ENCODE measurements at places on chromosomes 11 and 22.

DNA sequence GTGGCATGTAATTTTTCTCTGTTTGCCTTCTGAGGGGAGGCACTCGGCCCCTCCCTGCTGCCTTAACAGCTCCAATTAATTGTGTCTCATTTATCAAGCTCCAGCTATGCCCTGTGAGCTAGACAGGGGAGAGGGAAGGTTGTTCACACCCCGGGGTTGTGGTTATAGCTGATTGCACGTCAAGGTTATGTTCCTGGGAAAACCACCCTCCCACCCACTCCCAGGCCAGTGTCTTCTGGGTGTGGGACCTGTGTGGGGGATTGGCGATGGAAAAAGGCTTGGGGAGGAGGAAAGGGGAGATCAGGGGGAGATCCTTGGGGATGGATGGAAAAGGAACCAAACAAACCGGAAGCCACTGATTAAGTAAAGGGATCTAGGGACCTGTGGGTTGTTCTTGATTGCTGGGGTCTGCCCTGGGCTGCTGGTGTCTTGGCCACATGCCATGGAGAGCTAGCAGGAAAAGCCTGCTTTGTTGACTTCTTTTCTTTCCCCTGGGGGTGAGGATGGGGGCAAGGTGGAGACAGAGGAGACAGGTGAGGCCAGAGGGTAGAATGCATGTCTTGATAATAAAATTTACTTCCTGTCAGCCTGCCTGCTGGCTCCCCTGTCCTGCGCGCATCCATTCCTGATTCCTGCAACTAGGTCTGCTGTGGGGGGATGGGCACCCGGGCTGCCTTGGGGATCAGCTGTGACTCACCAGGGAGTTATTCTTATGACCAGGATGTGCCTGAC, 13.5 kb upstream of the SORL1-AS1 start:
- DNase-seq, result no peak

DNA sequence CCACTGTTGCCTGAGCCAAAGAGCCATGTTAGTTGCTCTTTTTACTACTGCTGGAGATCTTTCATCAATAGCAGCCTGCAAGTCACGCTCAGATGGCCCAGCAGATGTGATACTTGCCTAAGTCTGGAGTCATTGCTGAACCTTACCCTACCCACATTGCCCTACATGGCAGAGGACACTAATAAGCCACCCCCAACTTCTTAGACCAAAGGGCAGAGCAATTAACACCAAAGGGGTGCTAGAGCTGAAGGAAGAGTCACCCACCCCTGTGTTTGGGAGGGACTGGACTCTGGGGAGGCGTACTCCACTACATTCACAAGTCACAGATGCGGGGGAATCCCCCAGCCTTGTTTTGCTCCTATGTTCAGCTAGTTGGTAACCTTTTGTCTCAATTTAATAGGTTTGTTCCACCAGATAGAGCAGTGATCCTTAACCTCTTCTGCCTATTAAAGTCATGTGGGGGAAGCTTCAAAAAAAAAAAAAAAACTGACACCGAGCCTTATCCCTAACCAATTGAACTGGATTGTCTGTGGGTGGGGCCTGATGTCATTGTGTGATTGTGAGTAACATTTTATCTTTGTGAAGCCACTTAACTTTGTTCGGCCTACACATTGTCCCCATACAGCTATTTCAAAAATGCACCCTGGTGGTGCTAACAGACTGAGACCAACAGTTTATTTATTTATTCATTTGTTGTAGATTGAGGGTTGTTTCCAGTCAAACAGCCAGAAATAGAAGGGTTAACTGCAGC, 13.1 kb downstream of the ADM start:
- no peak for DNase-seq

DNA sequence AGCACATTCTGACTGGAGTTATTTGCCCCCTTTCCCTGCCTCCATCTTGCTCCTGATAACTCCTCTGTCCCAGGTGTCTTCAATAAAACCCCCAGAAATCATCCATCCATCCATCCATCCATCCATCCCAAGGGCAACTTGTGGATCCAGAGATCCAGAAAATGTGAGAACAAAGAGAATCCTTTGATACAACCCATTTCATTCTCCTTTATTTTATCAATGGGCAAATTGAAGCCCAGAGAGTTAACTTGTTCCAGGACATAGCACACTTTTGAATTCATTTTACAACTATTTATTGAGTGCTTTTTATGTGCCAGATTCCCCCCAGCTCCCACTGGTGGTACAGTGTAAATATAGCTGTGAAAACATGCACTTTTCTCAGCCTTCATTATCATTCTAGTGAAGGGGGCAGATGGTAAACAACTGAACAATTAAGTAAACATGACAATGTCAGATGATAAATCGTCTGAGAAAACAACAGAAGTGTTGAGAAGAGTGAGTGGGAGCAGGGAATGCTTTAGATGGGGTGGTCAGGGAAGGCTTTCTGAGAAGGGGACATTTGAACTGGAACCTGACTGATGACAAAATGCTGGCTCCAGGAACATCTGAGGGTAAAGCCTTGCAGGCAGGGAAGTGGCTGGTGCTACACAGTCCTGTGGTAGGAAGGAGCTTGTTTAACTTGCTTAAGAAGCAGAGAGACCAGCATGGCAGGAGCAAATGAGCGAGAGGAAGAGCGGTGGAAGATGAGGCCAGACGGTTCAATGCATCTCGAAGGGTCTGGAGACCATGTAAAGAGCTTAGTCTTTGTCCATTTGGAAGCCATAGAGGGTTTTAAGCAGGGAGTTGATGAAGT, 80.0 kb upstream of the TIMP3 start:
- DNase-seq, result no peak

GRCh38 chr11:20458905-20459632, 71.6 kb downstream of the PRMT3 start:
- no peak for DNase-seq

GRCh38 chr11:102791271-102792036, 6.5 kb downstream of the MMP1 start:
- no peak for DNase-seq

- DNase-seq, result no peak
Measured at GRCh38 chr22:20145832-20146223, 5.0 kb downstream of the CCDC188 start.

- no peak for DNase-seq
Measured at GRCh38 chr11:19073454-19074415, 13.2 kb upstream of the MRGPRX2 start.

GRCh38 chr11:61279934-61280659, 15.0 kb downstream of the VWCE start:
- no peak for DNase-seq

DNA sequence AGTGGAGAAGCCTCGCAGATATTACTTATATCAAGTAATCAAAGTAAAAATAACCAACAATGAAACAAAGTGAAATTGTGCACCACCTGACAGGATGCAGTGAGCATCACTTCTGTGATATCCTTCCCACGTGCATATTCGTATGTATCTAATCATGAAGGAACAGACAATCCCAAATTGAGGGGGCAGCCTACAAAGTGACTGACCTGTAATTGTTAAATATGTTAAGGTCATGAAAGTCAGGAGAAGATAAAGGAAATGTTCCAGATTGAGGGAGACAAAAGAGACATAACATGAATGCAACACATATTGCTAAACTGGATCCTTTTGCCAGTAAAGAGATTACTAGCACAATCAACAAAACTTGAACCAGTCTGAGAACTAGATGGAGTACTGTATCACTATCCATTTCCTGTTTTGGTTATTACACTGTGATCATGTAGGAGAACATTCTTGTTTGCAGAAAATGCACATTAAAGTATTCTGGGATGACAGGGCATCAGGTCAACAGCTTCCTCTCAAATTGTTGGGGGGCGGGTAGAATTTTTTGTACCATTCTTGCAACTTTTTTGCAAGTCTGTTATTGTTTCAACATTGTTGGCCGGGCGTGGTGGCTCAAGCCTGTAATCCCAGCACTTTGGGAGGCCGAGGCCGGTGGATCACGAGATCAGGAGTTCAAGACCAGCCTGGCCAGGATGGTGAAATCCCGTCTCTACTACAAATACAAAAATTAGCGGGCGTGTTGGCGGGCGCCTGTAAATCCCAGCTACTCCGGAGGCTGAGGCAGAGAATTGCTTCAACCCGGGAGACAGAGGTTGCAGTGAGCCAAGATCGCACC, 2.0 kb downstream of the SBF2 start:
- DNase-seq, result no peak

GRCh38 chr11:113859665-113860064, 15.7 kb downstream of the USP28 start:
- DNase-seq, result no peak

DNA sequence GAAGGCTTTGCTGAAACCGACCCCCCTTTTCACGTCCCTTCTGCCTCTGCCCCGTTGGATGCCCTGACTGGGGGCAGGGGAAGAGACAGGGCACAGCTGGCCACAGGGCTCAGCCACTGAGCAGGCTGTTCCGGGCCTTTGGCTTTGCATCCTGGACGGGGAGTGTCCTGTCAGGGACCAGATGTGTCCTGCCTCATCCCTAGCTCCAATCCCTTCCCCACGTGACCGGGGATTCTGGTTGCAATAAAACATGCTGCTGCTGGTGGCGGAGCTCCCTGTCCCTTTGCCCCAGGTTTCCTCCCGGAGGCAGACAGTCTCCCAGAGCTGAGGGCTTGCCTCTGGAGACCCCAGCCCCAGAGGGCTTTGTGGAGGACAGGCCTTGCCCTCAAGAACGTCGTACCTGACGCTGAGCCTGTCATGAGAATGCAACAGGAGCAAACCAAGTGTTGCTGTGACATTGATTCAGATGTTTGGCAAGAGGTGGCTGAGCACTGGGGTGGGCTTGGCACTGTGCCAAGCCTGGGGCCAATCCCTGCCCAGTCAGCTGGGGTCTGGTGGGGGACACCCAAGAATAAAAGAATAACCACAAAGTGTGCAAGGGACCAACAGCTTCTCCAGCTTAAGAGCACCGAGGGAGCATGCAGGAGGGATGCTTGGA, 7.3 kb downstream of the CDC42EP2 start:
- no peak for DNase-seq

- no peak for DNase-seq
Measured at GRCh38 chr11:24819006-24819405, 322.2 kb downstream of the LUZP2 start.

GRCh38 chr11:114889594-114890011, 211.3 kb downstream of the NXPE2 start:
- no peak for DNase-seq

GRCh38 chr11:61476371-61476770, 32.2 kb upstream of the LRRC10B start:
- DNase-seq, result no peak

GRCh38 chr22:32309585-32310251, 47.9 kb upstream of the RFPL3 start:
- DNase-seq, result no peak

GRCh38 chr22:43956805-43957463, 1.7 kb downstream of the SAMM50 start:
- no peak for DNase-seq

DNA sequence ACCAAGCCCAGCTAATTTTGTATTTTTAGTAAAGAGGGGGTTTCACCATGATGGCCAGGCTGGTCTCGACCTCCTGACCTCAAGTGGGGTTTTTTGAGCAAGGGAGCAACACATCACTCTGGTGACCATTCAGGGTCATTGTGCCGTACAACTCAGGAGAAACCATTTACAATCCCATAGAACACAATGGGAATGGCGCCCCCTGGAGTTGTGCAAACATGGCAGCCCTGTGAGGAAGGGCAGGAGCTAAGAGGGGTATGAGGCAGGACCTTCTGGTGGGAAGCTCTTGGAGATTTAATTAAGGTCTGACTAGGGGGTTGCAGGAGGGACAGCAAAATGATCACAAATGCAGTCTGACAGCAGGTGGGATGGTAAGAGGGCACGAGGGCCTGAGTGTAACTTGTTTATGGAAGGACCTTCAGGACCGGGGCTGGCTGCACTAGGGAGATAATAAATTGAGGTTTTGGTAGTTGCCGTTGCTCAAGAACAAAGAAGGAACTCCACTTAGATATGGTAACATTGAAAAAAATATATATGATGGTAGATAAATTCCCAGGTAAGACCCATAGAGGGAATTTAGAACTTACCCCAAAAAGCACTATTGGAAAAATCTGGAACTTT, 9.1 kb upstream of the CSF2RB start:
- no peak for DNase-seq

DNA sequence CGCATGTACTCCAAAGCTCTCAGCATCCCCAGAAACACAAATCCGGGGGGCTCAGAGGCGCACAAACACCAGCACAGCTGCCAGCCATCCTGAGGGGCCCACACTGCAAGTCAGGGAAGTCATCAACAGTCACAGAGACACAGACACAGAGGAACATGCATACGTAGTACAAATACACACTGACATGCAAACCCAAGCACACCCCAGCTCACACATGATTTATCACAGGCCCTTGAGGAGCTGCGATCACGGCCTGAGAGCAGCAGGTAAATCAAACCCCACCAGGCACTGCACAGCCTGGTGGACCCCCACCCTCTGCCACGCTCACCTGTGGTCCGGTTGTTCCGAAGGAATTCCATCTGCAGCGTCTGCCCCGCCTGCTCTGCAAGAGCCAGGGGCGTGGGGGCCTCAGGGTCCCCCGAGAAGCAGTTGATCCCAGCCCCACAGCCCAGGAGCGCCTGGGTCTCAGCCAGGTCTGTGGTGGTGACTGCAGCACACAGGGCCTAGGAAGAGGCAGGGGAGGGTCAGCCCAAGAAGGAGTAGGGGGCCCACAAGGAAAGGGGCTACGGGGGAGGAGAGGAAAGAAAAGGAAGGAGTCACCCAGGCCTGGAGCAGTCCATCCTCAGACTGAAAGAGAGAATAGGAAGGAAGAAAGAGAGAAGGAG, 28.5 kb upstream of the PDE2A start:
- no peak for DNase-seq

DNA sequence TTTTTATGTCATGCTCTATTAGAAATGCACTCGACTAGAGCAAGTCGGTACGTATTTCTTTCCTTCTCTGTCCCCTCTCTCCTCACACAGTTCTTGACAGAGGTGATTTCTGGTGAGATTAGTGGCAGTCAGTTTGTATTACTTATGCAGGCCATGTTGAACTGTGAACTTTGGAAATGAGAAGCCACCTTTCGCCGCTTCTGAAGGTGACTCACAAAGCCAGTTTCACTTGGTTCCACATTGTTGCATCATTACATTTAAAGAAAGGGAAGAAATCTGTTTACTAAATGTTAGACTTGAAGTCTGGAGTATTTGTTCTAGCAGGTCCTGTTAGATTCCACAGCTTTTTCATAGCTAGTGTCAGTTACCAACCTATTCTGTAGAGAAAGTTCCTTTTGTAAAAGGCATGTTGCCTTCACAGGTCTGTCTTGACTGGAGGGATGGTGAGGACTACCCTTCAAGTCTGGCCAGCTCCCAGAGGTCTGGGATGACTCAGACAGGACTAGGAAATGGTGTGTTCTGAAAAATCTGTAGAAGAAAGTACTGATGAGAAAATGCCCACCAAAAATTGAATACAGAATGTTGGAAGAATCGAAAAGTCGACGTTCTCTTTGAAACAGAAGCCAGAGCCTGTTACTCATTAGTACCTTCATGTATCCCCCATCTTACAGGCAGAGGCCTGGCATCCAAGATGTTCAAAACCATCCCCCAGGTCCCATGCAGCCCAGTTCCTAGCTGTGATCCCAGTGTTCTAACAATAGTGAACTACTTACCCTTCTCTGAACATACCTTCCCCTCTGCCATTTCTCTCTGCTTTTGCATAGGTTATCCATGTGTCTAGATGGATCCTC, 181.4 kb downstream of the DBX1 start:
- no peak for DNase-seq

Data from SIG-M5 (cell line).